ENCODE measurements at places on chromosomes 1 and 21.

- DNase-seq, result no peak
Observed at GRCh38 chr21:15061747-15062605, 2.8 kb downstream of the NRIP1 start.

GRCh38 chr1:147641291-147641690 is 29.0 kb downstream of the ACP6 start:
- no peak for DNase-seq

- DNase-seq, result no peak
Observed at GRCh38 chr1:172293429-172293828, 127.1 kb upstream of the C1orf105 start.

- no peak for DNase-seq
Observed at GRCh38 chr21:28548291-28548690, 444.4 kb downstream of the LTN1 start.

- DNase-seq, result peak; percentile 86
Observed at GRCh38 chr1:203625628-203626019, 1.0 kb upstream of the ATP2B4 start.

DNA sequence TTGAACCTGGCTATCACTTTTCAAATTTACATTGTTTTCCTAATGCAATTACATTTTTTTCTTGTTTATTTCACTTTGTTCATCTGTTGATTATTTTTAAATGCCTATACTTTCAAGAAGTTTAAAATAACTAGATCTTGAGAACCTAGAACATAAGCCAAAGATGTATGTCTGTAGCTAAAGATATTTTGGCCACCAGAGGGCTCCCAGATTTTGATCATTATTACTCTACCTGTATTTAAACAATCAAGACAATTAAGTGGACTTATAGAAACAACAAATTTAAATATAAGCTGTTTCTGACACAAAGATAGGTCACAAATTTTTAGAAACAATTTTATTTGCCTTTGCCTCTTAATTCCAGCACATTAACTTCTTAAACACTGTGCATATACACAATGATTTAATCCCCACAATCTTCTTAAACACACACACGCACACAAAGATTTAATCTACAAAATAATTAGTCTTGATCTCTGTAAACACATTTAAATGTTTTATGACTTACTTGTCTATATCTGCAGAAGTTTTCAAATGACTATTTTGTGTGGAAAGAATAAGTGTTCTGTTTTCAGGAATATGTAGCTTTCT is 380.0 kb downstream of the DSCAM start:
- no peak for DNase-seq

- peak; percentile 65 for DNase-seq
Observed at GRCh38 chr1:181159451-181160140, 71.1 kb downstream of the IER5 start.

GRCh38 chr1:7847599-7847998 is 5.3 kb downstream of the UTS2 start:
- DNase-seq, result no peak
